ENCODE measurements at places on chromosomes 4 and X.

DNA sequence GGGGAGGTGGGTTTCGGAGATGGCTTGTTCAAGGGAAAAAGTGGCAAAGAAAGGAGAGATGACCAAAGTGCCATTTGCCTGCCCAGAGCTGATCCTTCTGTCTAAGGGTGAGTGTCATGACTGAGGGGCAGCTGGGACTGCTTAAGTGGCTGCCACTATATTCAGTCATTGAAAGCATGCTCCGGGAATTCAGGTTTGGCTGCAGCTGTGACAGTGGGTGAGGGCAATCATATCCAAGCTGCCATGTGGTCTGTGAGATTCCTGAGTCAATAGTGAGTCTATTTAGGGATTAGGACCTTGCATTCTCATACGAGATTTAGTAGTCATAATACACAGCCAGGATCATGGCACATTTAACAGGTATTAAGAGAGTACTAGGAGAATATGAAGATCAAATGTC, 138.8 kb upstream of the BANK1 start:
- no peak for DNase-seq

GRCh38 chr4:25844961-25845712, 17.7 kb downstream of the SEL1L3 start:
- no peak for DNase-seq

- DNase-seq: no peak
Observed at GRCh38 chr4:118345813-118346212, 7.0 kb downstream of the PRSS12 start.

GRCh38 chr4:13521047-13521446, 23.3 kb downstream of the NKX3-2 start:
- DNase-seq: no peak

DNA sequence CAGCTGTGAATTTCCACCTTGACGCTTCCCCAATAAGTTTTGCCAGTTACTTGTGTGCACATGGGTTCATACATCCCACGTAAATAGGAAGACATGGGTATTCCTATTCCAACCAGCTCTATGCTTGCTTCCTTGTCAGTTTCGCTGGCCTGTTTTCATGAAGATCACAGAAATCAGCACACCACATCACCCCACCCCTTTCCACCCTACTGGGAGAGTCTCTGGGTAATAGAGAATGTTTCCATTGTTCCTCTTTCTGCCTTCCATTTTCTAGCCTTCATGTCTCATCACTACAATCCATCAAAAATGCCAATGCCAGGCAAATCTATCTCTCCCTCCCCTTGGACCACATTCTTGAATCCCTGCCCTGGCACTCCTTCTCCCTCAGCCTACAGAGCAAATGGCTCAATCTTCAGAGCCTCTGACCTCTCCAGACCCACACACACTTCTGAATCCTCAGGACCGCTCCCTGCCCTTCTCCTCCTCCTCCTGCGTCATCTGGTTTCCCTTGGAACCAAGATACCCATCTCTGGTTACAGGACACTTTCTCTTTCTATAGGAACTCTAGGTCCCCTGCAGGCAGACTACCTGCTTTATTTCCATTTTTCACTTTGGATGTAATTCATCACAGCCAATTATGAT, 323.3 kb downstream of the DHX15 start:
- no peak for DNase-seq

GRCh38 chr4:5552451-5552850, 155.9 kb downstream of the EVC2 start:
- DNase-seq: no peak

- no peak for DNase-seq
Observed at GRCh38 chrX:110004215-110004614, 1.3 kb downstream of the TMEM164 start.

DNA sequence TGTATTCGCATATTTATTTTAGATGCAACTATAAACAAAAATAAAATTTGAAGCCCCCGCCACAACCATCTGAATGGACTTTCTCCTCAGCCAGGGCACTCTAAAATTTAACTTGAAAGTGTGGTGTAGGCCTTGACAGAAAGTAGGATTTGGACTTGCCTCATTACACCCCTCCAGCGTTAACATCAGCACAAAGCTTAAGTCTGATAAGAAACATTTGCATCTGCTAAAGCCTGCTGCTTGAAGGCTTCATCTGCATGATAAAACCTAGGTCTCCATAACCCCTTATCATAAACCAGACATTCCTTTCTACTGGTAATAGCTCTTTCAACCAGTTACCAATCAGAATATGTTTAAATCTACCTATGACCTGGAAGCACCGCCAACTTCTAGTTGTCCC, 1046.5 kb downstream of the FAT4 start:
- no peak for DNase-seq

DNA sequence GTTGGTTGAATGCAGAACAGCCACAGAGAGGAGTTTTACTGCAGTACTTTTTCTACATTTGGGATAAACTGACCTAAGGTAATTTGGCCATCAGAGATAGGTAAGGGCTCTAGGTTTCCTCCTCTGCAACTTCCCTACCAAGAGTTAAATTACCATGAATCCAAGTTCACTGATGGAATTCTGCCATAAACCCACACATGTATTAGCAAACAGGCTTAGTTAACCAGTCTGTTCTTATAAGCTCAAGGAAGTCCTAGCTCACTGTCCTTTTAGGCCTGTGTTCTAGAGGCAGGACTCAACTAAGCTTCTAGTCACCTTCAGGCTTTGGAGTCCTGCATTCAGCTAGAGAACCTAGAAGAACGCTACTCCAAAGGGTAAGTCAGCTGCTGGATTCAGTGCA, 4.0 kb downstream of the FAM114A1 start:
- no peak for DNase-seq

DNA sequence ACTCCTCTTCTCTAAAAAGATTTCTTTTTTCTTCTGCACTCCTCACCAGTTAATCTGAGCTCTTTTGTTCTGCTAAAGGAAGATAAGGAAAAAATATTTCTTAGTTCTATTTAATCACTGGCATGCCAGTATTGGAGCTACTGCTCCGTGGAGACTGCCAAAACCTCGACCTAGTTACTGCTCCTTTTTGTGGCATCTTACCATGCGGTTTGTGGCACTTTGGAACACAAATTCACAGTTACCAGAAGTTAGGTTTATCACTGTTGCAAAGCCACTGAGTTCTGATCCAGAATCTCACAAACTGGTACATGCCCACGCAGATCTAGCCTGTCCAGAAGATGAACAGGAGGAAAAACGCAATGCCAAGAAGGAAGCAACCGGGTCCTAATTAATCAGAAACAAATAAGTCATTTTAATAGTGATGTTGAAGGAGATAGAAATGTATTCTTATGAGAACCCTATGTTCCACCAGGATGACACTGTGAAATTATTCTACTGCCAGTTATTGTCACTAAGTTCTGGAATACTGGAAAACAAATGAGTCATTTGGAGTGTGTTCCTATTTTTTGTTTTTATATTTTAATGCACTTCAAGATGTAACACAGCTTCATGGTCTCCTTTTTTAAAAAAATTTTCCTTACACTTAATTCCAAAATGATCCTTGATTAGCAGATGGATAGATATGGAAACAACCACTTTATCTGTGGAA, 106.7 kb upstream of the GK2 start:
- DNase-seq: no peak

- no peak for DNase-seq
Observed at GRCh38 chr4:119493419-119493818, 135.2 kb downstream of the PDE5A start.

DNA sequence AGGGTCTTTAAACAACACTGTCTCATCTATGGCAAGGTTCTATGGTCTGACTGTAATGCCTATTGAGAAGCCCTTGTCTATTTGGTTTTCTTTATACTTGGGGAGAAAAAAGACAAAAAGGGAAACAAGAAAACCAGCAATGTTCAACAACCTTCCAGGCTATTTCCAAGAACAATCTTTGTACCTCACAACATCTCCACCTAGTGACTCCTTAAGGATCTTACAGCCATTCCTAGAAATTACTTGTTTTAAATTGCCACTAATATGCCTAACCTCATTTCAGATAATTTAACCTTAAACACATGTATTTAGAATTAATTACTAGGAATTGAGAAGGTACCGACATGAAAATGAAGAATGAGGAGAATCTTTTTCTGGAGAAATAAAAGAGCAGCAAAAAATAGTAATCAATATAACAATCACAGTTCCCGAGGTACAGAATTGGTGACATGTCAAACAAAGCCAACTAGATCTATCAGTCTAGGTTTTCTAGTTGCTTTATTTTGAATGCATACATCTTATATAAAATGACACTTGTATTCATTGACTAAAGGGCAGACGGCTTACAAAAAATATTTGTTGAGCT, 1.6 kb upstream of the RBM46 start:
- DNase-seq: no peak

DNA sequence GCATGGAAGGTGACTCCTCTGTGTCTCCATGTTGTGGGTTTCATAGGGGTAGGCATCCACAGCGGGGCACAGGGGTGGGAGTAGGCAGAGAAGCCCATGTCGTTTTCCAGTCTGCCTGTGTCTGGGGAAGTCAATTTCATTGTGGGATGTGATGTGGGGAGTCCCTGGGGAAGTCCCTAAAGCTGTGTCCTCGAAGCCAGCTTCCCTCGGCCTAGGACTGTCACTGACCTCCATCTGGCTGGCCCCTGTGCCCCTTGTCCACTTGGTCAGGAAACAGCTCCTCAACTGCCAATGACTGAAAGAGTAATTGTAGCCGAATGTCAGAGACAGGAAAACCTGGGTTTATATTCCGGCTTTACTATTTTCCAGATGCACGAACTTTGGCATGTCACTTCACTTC, 109.6 kb downstream of the DRD5 start:
- no peak for DNase-seq

DNA sequence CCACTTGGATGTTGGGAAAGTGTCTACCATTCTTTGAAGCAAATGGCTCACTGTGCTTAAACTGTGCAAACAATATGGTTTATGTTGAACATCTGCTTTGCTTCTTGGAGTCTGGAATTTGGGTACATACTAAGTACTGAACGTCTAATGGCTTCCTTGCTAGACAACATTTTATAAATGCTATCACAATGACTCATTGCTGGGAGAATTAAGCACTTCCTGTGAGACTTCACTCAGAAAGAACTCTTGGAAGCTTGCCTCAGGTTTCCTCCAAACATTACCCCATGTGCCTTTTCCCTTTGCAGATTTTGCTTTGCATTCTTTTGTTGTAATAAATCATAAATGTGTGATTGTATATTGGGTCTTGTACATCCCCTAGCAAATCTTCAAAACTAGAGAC, 139.7 kb downstream of the PACRGL start:
- no peak for DNase-seq

- DNase-seq: no peak
Observed at GRCh38 chr4:34323549-34324320, 1920.6 kb downstream of the ARAP2 start.

DNA sequence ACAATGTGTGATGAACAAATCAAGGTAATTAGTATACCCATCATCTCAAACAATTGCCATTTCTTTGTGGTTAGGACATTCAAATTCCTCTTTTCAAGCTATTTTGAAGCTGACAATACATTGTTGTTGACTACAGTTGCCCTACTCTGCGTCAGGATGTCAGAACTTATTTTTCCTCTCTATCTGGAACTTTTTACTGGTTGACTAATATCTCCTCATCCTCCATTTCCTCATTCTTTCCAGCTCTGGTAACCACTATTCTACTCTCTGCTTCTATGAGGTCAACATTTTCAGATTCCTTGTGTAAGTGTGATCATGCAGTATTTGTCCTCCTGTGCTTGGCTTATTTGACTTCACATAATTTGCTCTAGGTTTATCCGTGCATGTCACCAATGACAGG, 240.5 kb upstream of the HS3ST1 start:
- no peak for DNase-seq

DNA sequence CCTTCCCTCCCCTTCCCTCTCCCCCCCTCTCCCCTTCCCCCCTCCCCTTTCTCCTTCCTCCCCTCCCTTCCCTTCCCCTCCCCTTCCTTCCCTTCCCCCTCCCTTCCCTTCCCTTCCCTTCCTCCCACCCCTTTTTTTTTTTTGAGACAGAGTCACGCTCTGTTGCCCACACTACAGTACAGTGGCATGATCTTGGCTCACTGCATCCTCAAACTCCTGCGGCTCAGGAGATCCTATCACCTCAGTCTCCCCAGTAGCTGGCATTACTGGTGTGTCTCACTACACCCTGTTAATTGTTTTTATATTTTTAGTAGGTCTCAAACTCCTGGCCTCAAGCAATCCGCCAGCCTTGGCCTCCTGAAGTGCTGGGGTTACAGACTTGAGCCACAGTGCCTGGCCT, 66.6 kb downstream of the TBC1D9 start:
- DNase-seq: no peak

GRCh38 chr4:78779280-78779679, 3.1 kb downstream of the BMP2K start:
- DNase-seq: no peak

- no peak for DNase-seq
Observed at GRCh38 chr4:33090910-33091309, 2370.7 kb downstream of the PCDH7 start.

DNA sequence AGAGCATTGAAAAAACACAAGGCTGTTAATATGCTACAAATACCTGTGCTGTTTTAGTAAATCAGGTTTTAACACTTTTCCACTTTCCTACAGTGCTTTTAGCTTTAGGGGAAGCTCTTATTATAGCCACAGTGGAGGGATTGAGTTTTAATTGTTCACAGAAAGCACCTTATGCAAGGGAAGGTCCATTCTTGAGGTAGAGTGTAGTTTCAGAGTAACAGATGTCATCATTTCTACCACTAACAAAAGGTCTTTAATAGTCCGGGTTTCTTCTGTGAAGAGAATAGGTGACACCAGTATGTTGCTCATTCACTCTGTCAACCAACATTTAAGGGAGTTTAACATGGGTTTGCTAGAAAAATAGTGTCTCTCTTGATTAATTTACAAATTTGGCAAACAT, 104.4 kb downstream of the STIM2 start:
- no peak for DNase-seq

GRCh38 chrX:102963955-102964354, 26.9 kb downstream of the RAB40AL start:
- DNase-seq: no peak

GRCh38 chrX:121781991-121782390, 734.6 kb downstream of the GLUD2 start:
- DNase-seq: no peak

DNA sequence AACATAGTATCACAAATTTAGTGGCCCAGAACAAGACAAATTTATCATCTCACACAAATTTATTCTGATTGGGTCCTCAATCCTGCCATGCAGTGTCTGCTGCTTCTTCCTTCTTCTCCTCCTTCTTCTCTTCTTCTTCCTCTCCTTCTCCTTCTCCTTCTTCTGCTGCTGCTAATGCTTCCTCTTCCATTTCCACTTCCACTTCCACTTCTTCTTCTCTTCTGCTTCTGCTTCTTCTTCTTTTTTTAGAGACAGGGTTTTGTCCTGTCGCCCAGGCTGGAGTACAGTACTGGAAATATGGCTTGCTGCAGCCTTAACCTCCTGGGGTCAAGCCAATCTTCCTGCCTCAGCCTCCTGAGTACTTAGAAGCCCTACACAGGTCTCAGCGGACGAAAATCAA, 37.5 kb downstream of the FGFBP1 start:
- DNase-seq: no peak

DNA sequence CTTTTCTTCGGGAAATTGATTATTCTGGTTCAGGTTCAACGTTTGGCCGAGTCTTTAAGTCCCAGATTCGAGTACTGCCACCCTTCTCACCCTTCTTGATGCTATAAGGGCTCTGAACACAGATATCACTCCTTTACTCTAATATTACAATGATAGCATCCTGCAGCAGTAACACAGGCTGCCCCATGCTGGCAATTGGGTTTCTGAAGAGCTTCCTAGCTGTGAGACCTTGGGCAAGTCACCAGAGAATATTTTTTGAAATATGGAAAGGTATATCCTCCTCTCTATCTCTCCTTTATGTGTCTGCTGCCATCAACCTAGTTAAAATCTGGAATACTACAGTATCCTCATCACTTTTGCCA, 297 bp upstream of the MTMR8 start:
- no peak for DNase-seq

- DNase-seq: no peak
Observed at GRCh38 chr4:83974111-83974780, 438.3 kb downstream of the GPAT3 start.
